HS-27A (cell line): ENCODE measurements at places on chromosomes 6 and 20.

- DNase-seq, result no peak
Observed at GRCh38 chr6:17957498-17957897, 29.9 kb downstream of the KIF13A start.

- no peak for DNase-seq
Observed at GRCh38 chr6:11006061-11006460, 38.0 kb downstream of the ELOVL2 start.

- no peak for DNase-seq
Observed at GRCh38 chr20:62353289-62354030, 13.7 kb downstream of the LAMA5 start.

GRCh38 chr6:16064671-16065072, 64.2 kb upstream of the MYLIP start:
- no peak for DNase-seq

GRCh38 chr6:6492675-6493074, 95.8 kb upstream of the LY86 start:
- DNase-seq, result no peak
